ENCODE measurements at places on chromosomes 12 and 14.

- no peak for DNase-seq
Observed at GRCh38 chr12:454833-455232, 4.9 kb upstream of the B4GALNT3 start.

- no peak for DNase-seq
Observed at GRCh38 chr12:59067083-59067482, 146.8 kb upstream of the LRIG3 start.

- DNase-seq = no peak
Observed at GRCh38 chr12:81800298-81801148, 41.4 kb upstream of the PPFIA2 start.

- no peak for DNase-seq
Observed at GRCh38 chr14:48738186-48738925, 847.8 kb downstream of the RPS29 start.

GRCh38 chr14:52692248-52692962 is 3.0 kb downstream of the ERO1A start:
- no peak for DNase-seq

- no peak for DNase-seq
Observed at GRCh38 chr12:114439261-114439683, 33.3 kb upstream of the TBX5 start.

GRCh38 chr14:92693998-92694795 is 54.2 kb downstream of the LGMN start:
- no peak for DNase-seq

- DNase-seq = no peak
Observed at GRCh38 chr14:34081576-34082136, 130.8 kb upstream of the EGLN3 start.

DNA sequence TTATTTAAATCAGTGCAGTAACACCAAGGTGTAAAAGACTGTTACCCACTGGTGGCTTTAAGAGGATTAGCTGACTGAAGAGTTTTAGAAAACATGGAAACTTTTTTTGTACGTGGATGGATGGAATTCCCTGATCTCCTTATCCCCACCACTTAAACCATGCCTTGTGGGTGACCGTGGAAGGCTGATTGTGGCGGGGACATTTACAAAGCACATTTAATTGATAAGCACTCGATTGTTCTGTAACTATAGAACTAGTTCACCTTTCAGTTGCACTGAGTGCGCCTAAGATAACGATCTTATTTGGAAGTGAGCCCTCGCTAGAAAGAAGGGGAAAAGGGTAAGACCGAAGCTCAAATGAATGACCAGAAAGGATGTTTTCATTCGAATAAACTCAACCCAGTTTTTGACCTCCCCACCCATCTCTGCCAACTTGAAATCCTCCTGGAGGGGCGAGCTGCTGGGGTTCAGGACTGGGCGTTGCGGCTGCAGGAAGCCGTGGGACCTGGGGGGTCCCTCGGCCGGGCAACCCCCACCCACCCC is 688 bp upstream of the RASSF3 start:
- no peak for DNase-seq

DNA sequence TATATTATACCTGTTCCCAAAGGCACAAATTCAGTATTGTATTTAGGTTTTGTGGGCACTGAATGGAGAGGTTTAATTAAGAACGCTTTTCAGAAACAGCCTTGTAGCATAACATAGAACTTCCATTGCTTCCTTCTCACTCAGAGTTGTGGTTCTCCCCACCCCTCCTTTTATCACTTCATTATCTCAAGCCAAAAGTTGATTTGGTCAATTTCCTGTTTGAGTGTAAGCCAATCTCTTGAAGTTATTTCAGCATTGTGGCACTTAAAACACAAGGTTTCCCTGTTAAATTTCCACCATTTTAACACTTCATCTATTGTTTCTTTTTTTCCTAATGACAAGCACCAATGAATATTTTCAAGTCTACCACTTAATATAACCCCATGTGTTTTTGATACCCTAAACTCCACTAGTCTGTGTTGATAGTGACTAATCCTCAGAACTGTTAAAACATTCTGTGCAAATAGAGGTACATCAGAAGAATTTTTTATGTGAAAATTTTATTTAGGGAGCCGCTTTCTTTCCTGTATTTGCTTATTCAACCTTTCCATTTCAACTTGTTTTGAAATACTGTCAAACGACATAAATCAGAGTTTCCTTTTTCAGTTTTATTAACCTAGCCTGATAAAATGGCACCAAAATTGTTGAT is 340.1 kb downstream of the BCAT1 start:
- no peak for DNase-seq

DNA sequence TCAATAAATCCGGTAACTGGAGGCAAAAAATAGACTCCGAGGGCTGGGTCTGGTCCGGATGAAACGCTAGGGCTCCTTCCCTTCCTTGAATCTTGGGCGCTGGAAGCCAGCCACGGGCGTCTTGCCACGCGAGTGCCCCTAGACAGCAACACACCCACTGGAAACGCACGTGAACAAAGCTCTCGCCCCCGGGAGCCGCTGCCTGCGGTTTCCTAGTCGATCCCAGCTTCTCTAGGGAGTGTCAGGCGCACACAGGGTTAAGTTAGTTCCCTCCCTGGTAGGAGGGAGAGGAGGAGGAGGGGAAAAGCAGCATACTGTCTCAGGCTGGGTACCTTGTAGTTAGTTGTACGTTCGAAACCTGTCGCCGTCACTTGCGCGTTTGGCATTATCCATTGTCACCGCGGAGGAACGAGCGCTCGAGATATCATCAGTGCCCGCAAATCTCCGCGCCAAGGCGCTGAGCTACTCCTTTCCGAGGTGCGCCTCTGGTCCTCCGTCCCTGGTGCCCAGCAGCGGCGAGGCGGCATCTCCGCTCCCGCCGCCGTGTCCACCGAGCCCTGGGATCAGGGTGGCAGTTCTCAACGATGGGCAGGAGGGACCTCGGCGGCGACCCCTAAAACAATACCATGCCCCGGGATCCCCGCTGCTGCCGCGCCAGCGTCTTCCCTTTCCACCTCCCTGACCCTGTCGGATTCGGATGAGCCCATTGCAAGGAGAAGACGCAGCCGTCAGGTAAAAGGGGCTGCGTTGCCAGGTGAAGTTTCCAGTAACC is at the start of gene FLRT2:
Gene FLRT2, plus strand, starts transcription at position 342 of the 772 bp plus-strand sequence. CDS start 91,371 bp downstream, outside the sequence.
- no peak for DNase-seq

- DNase-seq = no peak
Observed at GRCh38 chr14:99267837-99268781, 3.9 kb downstream of the BCL11B start.

DNA sequence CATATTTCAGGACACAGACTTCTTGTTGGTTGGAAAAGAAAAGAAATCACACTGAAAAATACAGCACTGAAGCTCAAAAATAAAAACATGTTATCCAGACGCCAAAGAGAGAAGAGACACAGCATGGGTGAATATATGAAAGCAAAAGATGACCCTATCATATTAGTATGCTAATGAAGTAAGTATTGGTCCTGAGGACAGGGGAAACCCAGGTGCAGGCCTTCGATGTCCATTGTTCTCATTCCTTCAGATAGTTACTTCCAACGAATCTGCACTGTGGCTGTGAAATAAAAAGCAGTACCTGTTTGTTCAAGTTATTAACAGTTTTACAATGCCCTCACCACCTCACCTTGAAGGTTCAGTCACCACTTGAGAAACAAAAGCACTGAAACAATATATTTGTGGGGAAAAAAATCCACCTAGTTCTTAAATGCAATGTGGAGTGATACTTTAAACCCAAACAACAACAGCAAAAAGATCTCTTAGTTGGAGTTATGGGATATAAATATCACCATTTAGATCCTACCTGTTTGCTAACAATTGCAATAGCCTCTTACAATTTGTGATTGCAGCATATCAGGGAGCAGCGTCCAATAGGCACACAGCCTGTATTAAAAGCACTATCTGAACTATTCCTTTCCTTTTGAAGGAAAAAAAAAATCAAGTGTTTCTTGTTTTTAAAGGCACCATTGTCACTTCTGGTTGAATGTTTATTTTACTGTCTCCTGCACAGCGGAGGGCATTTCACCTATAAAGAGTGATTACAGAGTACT is 188.1 kb downstream of the BCAT1 start:
- no peak for DNase-seq

Data from stimulated activated CD8-positive, alpha-beta memory T cell treated with anti-CD3 and anti-CD28 coated beads, Interleukin-4, amount 100 ng/mL, for 1 hour (primary cell).